Karpas-422 (cell line): ENCODE measurements at places on chromosomes 7 and 10.

- no peak for DNase-seq
Observed at GRCh38 chr7:32916006-32916405, 24.4 kb upstream of the KBTBD2 start.

DNA sequence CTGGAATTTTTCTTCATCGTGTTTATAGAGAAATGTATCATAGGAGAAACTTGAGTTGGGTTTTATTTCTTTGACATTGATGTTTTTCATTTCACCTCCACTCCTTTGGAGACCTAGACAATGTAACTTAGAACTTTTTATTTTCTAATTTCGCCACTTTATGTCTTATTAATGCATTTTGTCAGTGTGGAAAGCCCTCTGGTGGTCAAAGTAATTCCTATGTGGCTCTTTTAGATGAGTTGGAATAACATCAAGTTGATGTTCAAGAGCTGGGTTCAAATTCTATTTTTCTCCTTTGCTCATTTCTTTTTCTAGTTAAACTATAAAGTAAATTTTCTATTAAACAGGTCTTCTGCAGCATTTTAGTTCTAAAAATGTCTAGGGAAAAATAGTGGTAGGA lies 478.6 kb downstream of the LRMDA start:
- DNase-seq: peak; percentile 44

- DNase-seq: no peak
Observed at GRCh38 chr10:50436805-50437204, 185.5 kb upstream of the ASAH2 start.

DNA sequence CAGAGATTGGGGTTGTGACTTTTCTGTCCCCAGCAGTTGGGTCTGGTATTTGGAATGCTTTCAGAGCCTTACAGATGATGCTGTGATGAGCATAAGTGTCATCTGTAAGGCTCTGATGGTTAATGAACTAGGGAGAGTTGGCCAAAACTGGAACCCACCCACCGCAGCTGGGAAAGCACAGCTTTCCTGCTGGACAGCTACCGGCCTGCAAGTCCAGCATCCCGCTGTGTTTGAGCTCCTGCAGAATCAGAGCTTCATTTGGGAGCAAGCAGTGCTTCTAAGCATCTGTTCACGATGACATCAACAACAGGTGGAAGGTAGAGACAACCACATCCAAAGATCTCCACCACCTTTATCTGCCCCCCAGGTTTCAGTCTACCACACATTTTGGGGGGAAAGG lies 11.7 kb downstream of the UCN3 start:
- no peak for DNase-seq

- no peak for DNase-seq
Observed at GRCh38 chr10:25972631-25973030, 38.6 kb downstream of the MYO3A start.

GRCh38 chr7:70316745-70317144 lies 718.5 kb downstream of the AUTS2 start:
- DNase-seq: no peak

- no peak for DNase-seq
Observed at GRCh38 chr7:92699966-92700514, 109.8 kb upstream of the FAM133B start.

- no peak for DNase-seq
Observed at GRCh38 chr7:34130558-34131295, 225.4 kb downstream of the BMPER start.

GRCh38 chr7:64997164-64997908 lies 6.5 kb upstream of the ZNF117 start:
- peak; percentile 31 for DNase-seq

DNA sequence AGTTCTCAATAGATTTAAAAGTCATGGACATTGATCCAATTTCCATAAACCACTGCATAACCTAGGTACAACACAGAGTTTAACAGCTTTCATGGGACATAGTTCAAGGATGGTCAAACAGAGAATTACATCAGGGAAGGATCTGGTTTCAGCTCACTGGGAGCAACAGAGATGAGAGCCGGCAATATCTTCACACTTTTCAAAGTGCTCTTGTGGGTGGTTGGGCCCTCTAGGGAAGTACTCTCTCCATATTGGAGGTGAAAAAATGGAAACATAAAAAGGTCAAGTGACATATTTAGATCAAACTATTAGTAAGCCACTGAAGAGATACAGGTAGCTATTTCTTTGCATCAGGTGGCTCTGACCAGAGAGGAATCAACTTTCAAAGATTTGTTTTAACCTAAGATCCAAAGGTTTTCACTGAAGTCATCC lies 61.8 kb upstream of the LRRN3 start:
- no peak for DNase-seq

DNA sequence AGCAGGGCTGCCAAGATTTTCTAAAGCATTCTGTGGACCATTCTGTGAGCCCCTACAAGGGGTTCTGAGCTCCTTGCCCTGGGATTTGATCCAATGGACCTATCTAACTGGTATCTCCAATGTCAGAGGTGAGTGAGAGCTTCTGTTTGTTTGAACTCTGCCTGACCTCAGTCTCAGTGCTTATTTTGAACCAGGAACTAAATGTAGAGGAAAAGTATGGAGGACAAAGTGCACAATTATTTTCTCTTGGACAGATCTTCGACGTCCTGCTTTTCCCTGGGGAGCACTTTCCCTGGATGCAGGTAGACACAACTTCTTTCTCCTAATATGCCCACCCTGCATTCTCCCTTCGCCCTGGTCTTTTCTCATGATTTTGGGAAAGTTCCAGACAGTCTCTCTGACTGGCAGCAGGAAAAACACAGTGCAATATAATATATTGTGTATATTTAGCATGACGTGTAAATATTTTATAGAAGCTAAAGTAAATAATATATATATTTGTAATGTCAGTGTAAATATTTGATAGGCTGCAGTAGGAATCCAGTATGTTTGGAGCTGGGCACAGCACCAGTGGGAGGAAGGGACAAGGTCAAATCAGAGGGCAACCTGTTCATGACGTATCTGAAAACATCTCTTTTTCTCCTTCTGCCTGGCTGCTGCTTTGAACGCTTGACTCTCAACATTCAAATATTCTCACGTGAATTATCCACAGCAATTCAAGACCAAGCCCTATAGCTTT lies 184.0 kb upstream of the LYZL1 start:
- DNase-seq: no peak

DNA sequence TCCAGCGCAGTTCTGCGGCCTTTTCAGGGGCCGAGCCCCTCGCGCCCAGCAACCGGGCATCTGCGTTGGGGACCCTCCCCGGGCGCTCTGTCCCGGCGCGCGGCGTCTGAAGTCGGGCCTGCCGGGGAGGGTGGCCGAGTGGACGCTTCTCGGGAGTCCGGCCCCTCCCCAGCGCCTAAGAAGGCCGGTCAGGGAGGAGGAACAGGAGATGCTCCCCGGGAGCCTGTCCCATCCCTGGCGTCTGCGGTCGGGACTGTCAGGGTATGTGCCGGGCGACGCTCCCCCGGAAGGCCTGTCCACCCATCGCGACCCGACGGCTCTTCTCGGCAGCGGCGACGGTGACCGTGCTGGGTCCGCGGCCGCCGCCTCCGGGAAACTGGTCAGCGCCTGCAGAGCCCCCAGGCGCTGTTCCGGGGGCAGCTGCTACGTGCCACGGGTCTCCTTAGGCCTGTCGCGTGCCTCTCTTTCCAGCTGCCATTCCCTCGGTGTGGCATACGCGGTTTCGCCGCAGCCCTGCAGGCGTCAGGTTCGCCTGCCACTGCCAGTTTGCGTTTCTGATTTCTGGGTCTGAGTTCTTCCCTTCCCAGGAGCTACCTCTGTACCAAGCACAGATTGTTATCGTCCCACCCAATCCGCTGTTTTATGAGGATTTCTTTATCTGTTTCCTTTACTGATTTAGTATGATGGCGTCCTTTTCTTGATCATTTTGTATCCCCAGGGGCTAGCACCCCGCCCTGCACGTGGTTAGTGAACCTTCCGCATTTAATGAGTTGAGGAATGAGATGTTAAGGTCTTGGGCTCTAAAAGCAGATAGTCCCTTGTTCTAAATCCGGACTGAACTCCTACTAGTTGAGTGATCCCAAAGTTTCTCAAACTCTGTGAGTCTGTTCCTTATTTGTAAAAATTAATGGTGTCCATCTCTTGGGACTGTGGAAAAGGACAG lies 782 bp downstream of the IFIT5 start:
- no peak for DNase-seq

GRCh38 chr10:6187278-6187677 lies 15.5 kb upstream of the PFKFB3 start:
- no peak for DNase-seq

GRCh38 chr7:151658778-151659177 lies 139.1 kb upstream of the RHEB start:
- DNase-seq: no peak

DNA sequence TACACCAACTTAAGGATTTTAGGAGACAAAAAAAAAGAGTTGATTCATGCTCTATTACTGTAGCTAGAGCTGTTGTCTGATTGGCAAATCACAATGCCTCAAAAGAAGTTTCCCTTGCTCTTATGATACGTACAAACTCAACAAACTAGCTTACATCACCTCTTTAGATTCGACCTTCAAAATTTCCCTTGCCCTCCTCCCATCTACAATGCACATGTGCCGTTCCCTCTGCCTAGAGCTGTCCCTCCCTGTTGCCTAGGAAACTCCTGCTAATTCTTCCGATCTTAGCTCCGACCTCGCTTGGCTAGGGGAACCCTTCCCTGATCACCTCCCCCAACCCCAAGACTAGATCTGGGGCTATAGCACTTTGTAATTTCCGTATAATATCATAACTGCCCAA lies 55.4 kb downstream of the MAP3K8 start:
- DNase-seq: peak; percentile 66

DNA sequence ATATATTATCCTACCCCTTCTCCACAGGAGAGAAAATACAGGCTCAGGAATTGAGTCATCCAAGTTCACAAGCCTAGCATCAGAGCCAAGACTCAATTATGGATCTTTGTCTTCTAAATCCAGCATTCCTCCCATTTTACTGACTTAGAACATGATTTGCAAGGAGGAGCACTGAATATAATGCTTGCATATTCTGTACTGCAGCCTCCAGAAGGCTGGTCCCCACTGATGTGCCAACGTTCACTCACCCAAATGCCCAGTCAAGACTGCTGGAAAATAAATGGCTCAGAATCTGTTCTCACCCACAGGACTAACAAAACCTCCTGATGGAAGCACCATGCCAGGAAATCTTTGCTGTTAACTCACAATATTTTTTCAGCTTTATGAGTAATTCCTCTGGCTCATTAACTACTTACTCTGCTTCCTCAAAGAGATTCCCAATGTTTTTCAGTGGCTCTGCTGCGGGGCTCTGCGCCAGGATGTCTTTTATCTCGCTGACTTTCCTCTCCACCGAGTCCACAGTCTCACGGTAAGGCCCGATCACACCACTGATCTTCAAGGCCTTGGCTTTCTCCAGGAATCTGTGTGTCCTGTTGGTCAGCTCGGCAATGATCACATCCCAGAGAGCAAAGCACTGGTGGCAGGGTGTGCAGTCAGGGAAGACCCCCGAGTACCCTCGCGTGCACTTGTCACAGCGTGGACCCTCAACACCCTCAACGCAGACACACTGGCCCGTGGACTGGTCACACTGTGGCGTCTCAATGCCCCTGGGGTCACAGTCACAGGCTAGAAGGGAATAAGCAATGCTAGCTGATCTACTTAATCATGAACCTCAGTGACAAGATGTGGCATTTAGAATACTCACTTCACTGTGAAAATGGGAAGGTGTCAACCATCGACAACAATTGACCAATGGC lies 48.8 kb downstream of the DLD start:
- DNase-seq: no peak

- DNase-seq: no peak
Observed at GRCh38 chr10:104690959-104691358, 49.9 kb downstream of the SORCS3 start.

- DNase-seq: peak; percentile 22
Observed at GRCh38 chr7:88106434-88106833, 113.4 kb downstream of the SRI start.

DNA sequence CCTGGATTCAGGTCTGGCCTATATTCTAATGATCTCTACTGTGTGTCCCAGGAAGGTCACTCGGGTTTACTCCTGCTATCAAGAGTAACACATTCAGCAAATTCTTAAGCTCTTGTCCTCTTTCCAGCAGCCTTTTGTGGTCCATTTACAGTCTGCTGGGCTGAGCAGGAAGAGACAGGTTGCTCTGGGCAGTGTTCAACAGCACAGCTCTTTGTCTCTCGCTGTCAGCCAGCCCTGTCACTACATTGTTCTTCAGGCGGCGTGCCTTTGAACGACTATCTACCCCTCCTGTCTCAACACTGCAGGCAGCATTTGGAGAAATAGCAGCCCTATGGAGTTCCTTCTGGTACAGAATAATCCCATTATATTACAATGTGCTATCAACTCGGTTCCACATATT lies 192.2 kb upstream of the TBX20 start:
- DNase-seq: no peak

GRCh38 chr7:112080441-112080840 lies 125.8 kb downstream of the DOCK4 start:
- DNase-seq: peak; percentile 83

DNA sequence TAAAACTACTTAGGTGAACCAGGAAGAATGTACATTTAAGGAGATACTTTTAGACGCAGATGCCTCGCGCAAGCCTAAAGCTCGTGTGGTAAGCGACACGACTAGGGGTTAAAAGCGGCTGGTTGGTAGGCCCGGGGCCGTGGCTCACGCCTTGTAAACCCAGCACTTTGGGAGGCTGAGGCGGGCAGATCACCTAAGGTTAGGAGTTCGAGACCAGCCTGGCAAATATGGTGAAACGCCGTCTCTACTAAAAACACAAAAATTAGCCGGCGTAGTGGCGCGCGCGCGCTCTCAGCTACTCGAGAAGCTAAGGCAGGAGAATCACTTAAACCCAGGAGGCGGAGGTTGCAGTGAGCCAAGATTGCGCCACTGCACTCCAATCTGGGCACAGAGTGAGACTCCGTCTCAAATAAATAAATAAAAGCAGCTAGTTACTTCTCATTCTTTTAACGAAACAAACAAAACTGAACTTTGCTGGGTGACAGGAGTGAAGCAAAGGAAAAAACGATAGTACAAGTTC lies 879 bp downstream of the NUDT5 start:
- peak; percentile 74 for DNase-seq

DNA sequence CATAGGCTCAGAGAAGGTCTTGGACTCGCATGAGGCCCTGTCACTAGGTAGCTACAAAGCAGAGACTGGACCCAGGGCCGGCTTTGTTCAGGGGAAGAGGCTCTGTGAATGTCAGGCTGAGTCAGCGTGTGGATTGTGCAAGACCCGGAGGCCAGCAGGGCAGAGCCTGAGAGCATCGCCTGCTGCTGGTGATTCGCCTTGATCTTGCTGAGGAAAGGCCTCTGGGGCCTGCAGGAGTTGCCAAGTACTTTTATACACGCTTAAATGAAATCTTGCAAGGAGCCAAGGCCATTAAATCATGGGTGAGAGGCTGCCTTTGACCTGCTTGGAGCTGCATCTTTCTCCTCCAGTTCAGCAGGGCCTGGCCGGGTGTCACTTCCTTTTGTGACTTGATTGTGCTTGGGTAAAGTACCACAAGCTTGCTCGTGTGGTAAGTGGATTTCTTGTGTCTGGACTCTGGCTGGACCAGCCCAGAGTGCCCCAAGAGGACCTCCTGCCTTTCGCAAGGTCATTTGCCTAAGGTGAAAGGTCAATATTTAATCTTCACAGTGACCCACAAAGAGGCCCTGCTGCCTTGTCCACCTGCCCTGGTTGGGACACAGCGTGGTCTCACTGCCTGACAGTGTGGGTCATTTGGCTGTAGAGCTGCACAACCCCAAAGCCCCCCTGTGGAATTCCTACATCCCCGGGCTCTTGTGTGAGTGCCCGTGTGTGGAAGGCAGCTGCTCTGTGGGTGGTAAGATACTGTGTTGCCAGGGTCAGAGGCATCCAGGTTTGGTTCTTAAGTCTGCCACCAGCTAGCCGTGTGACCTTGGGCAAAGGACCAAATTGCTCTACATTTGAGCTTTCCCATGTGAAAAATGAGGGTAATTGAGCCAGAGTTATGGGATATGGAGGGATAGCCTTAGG lies 38.6 kb upstream of the SH2D4B start:
- no peak for DNase-seq
